ENCODE measurements at places on chromosomes 5 and 9.

DNA sequence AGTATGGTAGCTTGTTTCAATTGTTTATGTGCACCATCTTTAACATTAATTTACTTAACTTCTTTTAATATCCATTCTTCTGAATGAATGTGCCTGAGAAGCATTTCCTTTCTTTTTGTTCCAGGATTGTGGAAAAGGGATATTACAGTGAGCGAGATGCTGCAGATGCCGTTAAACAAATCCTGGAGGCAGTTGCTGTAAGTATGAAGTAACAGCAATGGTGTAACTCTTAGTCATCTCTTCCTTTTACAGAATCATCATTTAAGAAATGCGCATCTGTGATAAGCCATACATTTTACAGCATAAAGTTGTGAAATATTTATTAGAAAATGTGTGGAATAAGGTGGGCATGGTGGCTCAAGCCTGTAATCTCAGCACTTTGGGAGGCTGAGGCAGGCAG lies 117.7 kb downstream of the STARD4 start:
- no peak for DNase-seq

DNA sequence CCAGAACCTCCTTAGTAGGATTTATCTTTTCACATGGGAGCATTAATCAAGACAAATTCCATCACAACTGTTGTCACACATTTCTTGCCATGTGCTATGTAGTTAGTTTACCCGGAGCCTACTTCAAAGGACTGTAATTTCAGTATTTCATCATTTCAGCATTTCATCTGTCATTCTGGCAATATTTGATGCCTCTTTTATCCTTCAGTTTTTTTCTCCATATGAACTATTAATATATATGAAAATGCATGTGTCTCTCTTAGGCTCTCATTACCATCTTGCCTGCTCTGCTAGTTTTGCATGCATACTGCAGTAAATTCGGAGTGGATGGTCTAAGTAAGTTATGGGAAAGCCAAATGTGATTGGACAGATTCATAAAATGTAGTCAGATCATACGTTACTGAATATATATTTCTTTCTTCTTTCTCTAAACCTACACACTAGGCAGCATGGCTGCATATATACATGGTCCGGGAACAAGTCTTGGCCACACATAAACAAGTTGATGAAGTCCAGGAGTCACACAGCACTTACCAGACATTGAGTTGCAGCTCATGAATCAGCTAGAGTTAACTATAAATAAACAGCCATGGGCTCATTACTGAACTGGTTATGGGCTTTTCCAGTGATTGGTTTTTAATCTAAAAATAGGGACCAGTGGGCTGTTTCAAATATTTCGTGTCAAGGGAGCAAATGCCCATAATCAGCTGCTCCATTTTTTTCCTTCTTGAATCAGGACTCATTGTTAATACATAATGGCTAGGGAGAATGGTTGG lies 46.6 kb downstream of the SPATA31D1 start:
- no peak for DNase-seq

- no peak for DNase-seq
Observed at GRCh38 chr9:34929506-34930102, 28.5 kb upstream of the PHF24 start.

DNA sequence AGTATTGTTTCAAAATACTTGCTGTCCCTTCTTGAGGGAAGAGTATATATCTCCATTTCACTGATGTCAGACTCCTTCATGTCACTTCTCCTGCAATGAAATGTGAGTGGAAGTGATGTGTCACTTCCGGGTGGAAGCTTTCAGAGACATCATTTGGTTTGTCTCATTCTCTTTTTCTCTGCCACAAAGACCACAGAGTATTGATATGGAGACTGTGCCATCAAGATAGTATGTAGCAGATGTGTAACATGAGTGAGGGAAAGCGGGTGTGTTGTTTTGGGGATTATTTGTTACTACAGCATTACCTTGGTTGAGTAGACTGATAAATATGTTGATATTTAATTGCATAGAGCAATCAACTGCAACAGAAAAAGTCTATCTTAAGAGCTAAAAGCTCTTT lies 169.8 kb downstream of the FBXL7 start:
- no peak for DNase-seq

DNA sequence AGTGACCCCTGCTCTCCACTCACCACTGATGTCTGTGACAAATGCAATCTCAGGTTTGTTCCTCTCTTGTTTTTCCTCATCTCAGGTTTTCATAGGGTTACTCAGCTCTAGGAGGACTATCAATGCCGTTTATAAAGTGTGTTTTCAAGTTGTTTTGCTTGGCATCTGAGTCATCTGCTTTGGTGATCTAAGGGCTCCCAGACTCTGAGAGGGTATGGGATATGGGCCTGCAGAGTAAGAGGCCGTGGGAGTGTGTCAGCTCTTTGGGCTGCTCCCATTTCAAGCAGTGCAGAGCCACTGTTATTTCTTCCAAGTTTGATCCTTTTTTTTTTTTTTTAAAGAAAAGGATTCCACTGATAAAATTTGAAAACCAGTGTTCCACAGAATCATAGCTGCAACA lies 46.3 kb downstream of the NNT start:
- no peak for DNase-seq

GRCh38 chr5:39177631-39177964 lies 41.8 kb downstream of the FYB1 start:
- no peak for DNase-seq

- no peak for DNase-seq
Observed at GRCh38 chr5:5688194-5688924, 265.9 kb downstream of the ICE1 start.

- no peak for DNase-seq
Observed at GRCh38 chr9:130024597-130024994, 18.4 kb downstream of the FNBP1 start.

DNA sequence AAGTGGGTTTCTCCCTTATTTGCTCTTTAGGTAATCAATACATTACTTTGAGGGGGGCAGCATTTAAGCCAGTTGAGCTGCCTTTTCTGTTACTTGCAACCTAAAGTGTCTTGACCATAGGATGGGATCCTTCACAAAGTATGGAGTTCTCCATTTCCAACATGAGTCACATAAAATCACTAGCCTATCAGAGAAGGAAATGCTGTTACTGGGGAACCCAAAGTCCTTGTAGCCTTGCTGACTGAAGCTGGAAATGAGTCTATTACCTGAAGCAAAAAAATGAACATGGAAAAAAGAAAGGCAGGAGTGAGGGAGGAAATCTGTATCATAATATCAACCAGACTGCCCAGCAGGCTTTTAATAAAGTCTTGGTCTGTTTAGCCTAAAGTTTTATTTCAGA lies 42.8 kb upstream of the SLIT3 start:
- DNase-seq = no peak

DNA sequence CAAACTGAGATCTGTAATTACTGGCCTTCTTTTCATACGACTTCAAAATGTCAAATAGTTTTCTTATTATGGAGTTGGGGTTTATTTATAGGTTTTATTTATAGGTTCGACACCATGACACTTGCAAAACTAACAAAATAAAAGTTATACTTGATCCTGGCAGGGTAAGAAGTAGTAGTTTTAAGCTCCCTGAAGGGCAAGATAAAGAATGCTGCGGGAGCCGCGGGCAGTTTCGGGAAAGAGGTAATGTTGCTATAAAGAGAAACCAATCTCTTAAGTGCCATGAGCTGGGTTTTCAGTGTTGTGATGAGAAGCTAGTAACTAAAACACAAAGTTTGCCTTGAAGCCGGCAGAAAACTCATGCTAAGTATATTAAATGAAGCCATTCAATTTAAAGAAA lies 24.8 kb downstream of the PTPN3 start:
- no peak for DNase-seq

DNA sequence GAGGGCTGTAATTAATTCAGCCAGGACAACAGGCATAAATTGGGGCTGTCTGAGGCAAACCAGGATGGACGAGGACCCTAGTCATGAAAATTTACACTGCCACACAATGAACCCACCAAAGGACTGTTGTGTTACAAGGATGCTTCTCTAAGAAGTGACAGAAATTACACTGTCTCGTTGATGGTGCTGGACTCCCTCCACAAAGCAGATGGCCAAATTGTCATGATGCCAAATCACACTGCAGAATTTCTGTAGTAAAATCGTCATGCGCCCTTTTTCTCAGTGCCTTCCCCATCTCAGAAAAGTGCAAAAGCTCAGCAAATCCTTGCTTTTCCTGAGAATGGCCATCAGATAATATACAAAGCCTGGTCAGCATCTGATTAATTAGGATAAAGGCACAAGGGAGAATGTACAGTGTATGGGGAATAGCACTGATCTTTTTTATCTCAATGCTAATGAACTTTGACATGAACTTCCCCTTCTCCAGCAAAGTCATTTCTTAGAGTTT lies 545.8 kb downstream of the CSNK1G3 start:
- DNase-seq = peak; percentile 62

All from NCI-H1694 (cell line).